Activated T-cell treated with anti-CD3 and anti-CD28 coated beads for 1 hour (primary cell): ENCODE measurements at places on chromosomes 3 and 15.

GRCh38 chr3:46926447-46926846 is 48.9 kb downstream of the PTH1R start:
- DNase-seq = no peak

DNA sequence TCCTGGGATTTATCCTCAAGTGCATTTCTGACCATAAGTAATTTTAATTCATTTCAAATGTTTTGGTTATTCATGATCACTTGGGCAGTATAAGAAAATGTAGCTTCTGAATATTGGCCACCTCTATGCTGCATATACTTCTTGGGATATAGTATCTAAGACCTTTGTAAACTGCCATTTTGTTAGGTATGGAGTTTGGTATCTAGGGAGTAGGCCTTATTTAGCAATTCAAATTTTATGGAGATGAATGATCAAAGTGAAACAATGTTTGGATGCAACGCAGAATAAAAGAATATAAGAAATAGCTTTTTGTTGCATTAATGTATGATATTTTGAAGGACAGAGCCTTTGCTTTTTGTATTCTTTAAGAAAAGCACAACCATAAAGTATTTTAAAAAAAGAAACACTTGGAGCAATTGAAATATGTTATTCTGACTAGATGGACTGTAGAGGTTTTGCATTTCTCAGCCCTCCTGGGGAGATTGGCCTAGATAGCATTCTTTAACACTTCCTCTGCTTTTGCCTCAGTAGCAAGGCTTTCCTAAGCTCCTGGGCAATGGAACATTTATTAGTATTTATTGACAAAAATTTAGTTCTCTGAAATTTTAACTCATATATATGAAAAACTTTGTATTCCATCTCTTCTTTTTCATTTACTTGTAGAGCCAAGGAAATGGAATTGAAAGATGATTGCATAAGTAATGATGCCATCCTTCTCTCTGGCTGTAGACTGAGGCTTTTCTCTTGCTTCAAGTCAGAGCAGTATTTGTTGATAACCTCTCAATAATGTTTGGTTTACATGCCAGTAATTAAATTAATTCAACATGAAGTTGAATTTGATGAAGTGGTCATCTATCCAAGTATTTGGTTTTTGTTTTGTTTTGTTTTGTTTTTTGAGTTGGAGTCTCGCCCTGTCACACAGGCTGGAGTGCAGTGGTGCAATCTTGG is 61.8 kb upstream of the UTS2B start:
- no peak for DNase-seq

- no peak for DNase-seq
These were observed 113.6 kb upstream of the MDFIC2 start for GRCh38 chr3:70426071-70426470.

- no peak for DNase-seq
These were observed 73.8 kb upstream of the TPM1 start for GRCh38 chr15:62968699-62969098.

GRCh38 chr15:41484937-41485625 is 8.6 kb upstream of the ITPKA start:
- DNase-seq = no peak

DNA sequence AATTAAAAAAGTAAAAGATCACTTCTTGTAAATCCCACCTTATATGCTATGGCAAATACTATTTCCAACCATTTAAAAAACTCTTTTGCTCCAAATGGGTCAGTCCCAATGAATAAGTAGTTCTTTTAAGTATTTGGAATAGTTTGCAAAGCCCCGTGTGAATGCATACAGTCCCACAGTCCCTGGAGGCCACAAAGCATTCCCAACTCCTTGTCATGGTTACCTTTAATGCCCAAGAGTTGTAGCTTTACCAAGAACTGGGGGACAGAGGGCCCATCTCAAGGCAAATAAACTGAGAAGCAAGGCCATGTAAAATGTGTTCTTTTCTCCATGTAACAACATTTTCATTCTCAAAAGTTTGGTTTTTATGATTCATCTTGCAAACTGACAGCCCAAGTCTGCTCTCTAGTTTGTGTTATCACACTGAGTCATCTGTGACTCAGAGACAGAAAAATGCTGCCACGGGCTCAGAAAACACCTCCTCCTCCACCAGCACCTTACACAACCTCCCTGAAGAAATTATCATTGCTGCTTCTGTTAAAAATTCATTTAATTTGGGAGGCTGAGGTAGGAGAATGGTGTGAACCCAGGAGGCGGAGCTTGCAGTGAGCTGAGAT is 336.2 kb downstream of the ERC2 start:
- no peak for DNase-seq
